ENCODE measurements at places on chromosomes 1 and 21. TPM values are rescaled to one million over a fixed set of nuclear protein-coding genes. Genes with fewer than 3 reads are reported as not detected.

Gene S100PBP
- total RNA-seq, result 56.6 TPM

Gene ADAMTSL4
- total RNA-seq, result 23.2 TPM

Gene TEKT2
- total RNA-seq, result 21.3 TPM

Gene SLC44A3
- 13.8 TPM for total RNA-seq

- no peak for DNase-seq
These were observed 161.6 kb upstream of the VAMP3 start for GRCh38 chr1:7609311-7609994.

GRCh38 chr1:236281198-236281653, 532 bp downstream of the ERO1B start:
- peak; percentile 61 for DNase-seq

DNA sequence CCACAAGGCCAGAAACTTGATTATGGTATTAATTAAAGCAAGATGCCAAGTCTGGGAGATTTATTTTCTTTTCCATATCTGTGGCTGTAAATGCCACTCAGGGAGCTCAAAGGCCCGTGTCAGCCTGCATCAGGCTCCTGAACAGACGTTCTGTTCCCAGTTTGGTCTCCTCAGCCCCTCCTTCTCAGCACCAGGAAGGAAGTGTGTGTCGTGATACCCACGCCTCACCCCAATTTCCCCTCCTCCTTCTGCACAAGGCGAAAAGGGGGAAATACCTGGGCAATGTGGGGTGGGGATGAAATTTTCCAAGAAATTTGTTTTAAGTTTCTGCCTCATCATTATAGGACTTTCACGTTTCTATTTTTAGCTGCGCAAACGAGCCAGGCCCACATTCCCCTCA, 112.0 kb downstream of the SYF2 start:
- DNase-seq, result no peak

GRCh38 chr1:105997516-105997915, 1059.0 kb upstream of the PRMT6 start:
- DNase-seq, result no peak
